Spleen (tissue), 13 donors: ENCODE measurements at places on chromosomes 12 and 14. TPM values are rescaled to one million over a fixed set of nuclear protein-coding genes. Genes with fewer than 3 reads are reported as not detected.

Gene KLRC3
- 0.98 TPM for polyA plus RNA-seq

- DNase-seq = no peak
These were observed 202.7 kb upstream of the FRMD6 start for GRCh38 chr14:51448831-51449670.

- no peak for DNase-seq
These were observed 233.2 kb upstream of the AMIGO2 start for GRCh38 chr12:47312808-47313426.

Gene SPIC
- 35.7 TPM for polyA plus RNA-seq

- no peak for DNase-seq
These were observed 106.2 kb downstream of the IGF1 start for GRCh38 chr12:102374190-102374589.
